ENCODE measurements at places on chromosomes 7 and 10. TPM values are rescaled to one million over a fixed set of nuclear protein-coding genes. Genes with fewer than 3 reads are reported as not detected.

GRCh38 chr10:8873310-8873709, 818.8 kb downstream of the GATA3 start:
- no peak for DNase-seq

DNA sequence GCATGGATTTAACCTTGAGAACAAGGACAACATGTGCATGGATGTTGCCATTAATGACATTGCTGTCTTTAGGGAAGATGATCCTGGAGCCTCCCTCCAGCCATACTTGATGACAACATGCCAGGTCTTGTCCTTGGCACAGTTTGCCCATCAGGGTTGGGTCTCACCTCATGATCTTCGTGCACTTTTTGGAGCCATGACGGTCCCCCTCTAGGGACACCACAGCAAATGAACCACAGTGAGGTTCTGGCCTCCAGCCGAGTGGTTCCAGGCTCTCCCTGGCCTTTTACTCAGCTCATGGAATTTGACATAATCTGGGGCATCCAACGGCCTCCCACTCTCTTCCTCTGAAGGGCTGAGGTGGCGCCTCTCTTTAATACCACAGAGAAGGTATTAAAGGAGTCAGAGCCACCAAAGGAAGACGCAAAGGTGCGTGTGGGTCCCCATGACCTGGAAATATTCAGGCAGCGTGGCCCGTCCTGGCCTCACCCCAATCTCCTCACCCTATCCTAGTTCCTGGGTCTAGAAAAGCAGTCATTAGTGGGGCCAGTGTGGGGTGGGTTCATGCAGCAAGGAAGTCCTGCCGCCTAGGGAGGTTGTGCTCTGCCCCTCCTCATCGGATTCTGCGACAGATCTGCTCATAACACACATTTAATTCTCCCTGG, 184.8 kb downstream of the CXCL12 start:
- DNase-seq: no peak

DNA sequence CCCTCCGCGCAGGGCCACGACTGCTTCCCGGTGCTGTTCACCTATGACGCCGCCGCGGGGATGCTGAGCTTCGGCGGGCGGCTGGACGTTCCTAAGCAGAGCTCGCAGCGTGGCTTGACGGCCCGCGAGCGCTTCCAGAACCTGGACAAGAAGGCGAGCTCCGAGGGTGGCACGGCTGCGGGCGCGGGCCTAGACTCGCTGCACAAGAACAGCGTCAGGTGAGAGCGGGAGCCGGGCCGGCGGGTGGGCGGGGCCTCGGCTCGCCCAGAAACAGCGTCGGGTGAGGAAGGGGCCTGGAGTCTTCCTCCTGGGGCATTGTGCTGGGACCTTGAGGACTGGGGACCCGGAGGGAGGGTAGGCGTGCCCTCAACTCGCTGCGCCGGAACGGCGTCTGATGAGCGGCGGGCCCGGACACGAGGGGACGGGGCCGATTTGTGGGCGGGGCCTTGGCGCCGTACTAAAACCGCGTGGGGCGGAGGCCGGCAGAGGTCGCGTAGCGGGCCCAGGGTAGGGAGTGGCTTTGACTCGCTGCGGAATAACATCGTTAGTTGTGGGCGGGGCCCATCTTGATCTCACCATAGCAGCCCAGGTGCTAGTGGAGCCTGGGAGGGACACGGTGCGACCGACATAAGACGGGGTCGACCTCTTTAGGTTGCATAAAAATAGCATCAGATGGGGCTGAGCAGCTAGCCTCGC, 15.6 kb downstream of the PDAP1 start:
- DNase-seq: peak; percentile 28

GRCh38 chr10:86936661-86937501, 20.5 kb downstream of the MMRN2 start:
- no peak for DNase-seq

- DNase-seq: peak; percentile 42
These were observed 18.7 kb downstream of the ZMIZ2 start for GRCh38 chr7:44767134-44767911.

The FOXK1 gene
- polyA plus RNA-seq: 17.9 TPM

The MAD1L1 gene
- 23.9 TPM for polyA plus RNA-seq

All from muscle of back (tissue), 13 donors.